Activated CD8-positive, alpha-beta memory T cell treated with anti-CD3 and anti-CD28 coated beads for 36 hours (primary cell): ENCODE measurements at places on chromosomes 1 and 21. TPM values are rescaled to one million over a fixed set of nuclear protein-coding genes. Genes with fewer than 3 reads are reported as not detected.

The PRRX1 gene
- not detected for total RNA-seq

The GJA8 gene
- total RNA-seq: not detected

The PLPPR4 gene
- total RNA-seq: not detected

The NFIA gene
- total RNA-seq: 4.8 TPM

The KIAA0040 gene
- 29.2 TPM for total RNA-seq

The IFNLR1 gene
- 5.6 TPM for total RNA-seq

The EPB41 gene
- total RNA-seq: 79.4 TPM

The MAB21L3 gene
- not detected for total RNA-seq

The RAB7B gene
- total RNA-seq: not detected

The CD247 gene
- total RNA-seq: 157 TPM

The RYR2 gene
- total RNA-seq: 0.08 TPM

The CD2 gene
- total RNA-seq: 382 TPM

The RNF223 gene
- total RNA-seq: not detected

The CALML6 gene
- 0.78 TPM for total RNA-seq

The PDPN gene
- not detected for total RNA-seq

The MCOLN3 gene
- 0.46 TPM for total RNA-seq

The SH2D1B gene
- not detected for total RNA-seq

The SPATA45 gene
- not detected for total RNA-seq
